CD4-positive, alpha-beta T cell treated with Interleukin-2 at 100 ng/mL for 4 hours (primary cell): ENCODE measurements at places on chromosomes 6 and 20.

- no peak for DNase-seq
Observed at GRCh38 chr6:38796850-38797249, 81.7 kb downstream of the DNAH8 start.

DNA sequence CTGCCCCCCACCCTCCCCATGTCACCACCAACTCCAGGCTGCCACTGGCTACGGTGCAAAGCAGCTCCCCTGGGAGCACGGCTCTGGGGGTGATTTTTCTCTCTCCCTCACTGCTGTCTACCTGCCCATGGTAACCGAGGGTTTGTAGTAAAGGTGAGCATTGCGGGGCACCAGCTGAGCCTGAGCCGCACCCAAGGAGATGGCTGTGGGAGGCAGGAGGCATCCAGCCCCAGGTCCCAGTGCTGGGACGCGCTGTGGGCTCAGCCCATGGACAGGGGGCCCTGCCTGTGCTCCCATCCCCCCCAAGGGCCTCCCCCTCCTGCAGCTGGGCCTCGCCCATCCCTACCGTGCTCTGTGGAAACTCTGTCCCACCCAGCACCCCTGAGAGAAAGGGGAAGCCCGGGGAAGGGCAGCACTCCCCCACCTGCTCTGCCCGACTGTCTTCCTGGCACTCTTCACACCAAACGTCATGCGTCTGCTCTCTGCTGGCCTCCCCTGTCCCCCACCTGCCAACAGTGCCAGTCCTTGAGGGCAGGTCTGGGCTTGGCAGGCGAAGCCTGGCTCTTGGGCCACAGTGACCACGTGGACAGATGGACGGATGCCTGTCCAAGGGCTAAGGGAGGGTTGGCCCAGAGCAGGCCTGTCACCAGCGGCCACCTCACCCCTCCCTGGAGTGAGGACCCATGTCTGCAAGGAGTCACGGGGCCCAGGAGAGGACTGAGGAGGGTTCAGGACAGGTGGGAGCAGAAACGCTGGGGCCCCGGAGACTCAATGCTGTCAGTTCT lies 3.8 kb upstream of the CHRNA4 start:
- DNase-seq = no peak

DNA sequence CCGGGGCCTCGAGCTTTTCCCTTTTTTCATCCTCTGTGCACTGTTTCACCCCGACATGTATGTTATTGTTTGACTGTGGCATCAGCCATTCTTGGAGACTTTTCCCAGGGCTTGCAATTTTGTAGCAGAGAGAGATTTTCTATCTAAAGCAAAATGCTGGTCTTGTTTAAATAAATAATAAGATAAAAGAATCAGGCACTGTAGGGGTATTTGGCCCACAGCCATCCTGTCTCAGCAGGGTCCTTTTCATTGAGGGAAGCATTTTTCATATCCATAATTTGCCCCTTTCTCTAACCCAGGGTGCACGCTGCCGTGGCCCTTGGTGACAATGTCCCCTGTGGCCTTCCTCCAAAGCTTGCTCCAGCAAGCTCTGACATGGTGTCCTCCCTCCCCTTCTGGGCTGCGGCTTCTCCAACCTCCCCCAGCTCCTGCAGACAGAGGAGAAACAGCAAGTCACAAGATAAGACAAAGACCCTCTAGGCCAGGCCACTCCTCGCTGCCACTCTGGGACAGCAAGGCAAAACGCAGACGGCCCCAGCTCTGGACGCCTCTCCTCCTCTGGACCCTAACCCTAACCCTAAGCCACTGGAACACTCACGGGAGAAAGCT lies 117.6 kb downstream of the MYLK4 start:
- DNase-seq = no peak

DNA sequence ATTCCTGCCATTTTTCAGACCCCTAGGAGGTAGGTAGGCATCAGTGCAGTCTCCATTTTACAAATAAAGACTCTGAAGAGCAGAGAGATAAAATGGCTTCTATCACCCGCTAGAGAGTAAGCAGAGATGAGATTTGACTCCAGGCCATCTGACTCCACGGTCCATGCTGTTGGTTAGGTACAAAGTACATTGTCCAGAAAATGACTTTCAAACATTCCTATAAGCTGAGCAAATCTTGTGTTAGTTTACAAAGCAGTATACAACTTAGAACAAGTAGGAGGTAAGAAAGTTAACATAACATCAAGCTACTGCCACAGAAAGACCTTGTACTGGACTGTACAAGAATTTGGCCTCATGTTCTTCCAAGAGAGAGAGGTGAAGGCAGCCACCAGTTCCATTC lies 14.9 kb downstream of the BTN1A1 start:
- DNase-seq = no peak

DNA sequence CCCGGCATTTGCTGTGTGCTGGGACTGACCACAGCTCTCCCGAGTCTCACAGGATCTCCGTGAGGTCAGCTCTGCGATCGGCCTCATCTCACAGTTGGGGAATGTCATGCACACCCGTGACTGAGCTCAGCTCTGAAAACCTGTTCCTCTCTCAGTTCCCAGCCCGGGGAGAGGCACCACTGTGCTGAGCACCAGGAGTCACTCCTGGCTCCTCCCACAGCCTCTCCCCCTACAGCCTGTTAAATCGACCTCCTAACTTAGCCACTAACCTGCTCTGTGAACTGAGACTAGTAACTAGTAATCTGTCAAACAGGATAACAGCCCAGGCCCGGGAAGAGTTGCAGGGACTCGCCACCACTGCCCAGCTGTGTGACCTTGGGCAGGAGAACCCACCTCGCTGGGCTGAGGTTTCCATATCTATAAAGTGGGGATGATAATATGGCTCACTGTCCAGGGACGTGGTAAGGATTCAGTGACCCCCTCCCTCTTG lies 20.1 kb upstream of the NOL4L start:
- DNase-seq = no peak

GRCh38 chr20:46688151-46689081 lies 828 bp downstream of the TP53RK start:
- no peak for DNase-seq

- no peak for DNase-seq
Observed at GRCh38 chr6:45438849-45439406, 61.2 kb upstream of the SUPT3H start.

DNA sequence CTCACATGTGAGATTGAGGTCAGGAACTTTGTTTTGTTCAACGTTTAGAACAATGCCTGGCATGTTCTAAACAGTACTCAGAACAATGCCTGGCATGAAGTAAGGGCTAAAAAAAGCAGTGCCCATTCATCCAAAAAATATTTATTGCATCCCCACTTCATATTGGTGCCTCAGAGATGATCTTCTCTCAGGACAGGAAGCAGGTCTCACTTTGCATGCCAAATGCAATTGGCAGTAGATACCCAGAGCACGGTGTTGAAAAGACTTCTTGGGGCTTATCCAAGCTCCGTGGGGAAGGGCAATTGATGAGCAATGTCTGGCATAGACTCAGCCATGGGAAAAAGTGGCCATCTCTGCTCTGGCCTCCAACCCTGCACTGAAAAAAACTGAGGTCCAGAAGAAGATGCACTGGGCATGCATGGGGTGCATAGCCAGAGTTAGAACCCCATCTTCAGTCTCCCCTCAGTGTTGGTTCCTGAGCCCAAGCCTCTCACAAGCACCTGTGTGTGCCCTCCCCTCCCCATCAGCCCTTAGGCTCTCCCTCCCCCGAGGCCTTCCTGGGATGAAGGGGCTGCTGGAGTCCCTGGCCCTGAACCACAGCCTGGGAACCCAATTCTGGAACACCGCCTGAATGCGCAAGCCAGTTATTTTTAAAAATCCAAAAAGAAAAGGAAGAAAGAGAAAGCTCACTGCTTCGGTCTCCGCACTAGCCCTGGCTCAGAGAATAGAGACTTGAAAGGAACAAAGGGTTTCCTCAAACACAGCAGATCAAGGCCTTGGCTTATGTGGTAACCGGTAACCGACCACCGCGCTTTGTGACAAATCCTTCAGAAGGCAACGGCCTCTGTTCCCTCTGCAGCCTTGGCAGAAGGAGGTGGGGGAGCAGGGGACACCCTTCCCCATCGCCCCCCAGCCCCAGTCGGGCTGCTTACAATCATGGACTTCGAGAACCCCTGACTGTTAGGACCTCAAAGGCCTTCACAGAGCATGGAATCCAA lies 78.5 kb upstream of the SIRPA start:
- DNase-seq = no peak

DNA sequence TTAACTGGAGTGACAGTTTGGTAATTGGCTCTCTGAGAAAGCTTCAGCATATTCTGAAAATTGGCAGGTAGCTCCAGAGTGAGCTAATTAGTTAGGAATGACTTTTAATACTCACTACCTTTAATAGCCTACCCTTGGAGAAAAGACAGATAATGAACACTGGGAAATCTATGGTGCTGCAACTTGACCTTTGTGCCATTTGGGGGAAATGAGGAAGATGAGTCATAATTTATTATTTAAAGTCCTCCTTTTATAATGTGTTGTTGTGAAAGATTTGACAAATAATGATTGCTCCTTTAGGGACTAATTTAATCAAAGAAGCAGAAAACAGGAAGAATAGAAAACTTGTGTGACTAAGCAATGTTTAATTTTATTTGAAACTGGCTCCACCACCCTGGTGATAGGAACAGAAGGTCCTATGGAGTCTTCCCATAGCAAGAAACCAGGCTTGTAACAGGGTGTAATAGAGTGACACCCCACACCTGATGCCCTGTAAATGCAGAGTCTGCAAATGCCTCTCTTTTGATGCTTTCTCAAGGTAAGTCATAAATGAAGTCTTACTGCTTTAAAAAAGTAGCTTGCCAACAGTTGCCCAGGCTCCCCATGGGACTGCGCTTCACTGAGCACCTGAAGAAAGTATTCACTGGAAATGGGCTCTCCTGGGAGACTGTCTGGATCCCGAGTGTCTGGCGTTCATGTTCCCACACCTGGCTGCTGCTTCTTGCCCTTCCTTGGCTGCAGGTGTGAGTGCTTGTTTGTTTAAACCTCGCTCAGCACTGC lies 134.4 kb downstream of the LRRC1 start:
- no peak for DNase-seq

- no peak for DNase-seq
Observed at GRCh38 chr6:40764726-40765125, 177.6 kb upstream of the LRFN2 start.

GRCh38 chr6:36135053-36135731 lies 4.9 kb downstream of the MAPK13 start:
- no peak for DNase-seq

- no peak for DNase-seq
Observed at GRCh38 chr6:168319279-168320111, at the start of gene DACT2. Gene DACT2, minus strand, starts transcription at chr6:168319777. Its CDS starts 144 bp downstream, at chr6:168319633.

- no peak for DNase-seq
Observed at GRCh38 chr6:20879526-20879925, 345.3 kb downstream of the CDKAL1 start.

DNA sequence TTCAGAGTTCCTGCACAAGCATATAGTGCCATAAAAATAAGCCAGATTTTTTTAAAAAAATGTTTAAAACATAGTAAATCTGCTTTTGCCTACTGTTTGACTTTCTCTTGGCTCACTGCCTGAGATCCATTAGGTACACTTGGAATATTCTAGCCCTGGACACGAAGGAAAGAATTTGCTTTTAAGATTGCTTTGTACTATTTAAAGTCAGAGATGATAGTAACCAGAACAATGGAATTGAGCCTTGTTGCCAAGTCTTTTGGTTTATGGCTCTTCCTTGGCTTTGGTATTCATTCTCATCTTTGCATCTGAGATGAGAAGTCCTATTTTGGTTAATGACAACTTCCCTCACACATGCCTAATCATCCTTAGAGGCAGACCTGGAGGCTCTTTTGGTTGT lies 32.4 kb downstream of the CNR1 start:
- DNase-seq = no peak

DNA sequence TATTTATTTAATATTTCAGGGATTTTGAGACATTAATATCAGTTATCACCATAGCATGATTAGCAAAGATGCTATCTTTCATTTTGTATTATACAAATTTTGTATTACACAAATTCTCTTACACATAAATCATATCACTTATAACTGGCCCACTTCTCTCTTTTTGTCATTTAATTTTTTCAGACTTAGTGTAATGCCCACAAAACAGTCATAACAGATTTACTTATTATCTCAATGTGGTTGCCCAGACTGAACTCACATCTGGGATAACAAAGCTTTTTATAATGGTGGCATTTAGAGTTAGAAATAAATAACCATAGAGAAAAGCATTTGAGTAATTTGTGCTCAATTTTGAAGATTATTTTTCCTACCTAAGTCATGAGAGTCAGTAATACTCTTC lies 148.3 kb downstream of the TFAP2B start:
- no peak for DNase-seq

DNA sequence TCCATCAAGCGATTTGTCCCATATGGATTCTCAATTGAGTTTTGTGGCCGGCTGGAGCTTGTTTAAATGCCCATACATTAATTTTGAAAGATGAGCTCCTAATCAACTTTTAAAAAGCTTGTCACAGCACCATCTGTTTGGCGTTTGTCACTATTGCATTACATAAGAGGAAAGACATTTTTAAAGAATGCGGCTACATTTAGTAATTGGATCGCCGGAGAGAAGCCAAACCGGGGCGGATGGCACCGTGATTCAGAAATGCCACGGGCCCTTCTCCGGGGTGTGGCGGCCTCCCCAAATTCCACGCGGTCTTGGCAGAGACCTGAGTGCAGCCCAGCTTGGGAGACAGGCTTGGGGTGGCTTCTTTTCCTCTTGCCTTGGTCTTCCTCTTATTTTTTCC lies 67.7 kb upstream of the ZNFX1 start:
- DNase-seq = no peak

DNA sequence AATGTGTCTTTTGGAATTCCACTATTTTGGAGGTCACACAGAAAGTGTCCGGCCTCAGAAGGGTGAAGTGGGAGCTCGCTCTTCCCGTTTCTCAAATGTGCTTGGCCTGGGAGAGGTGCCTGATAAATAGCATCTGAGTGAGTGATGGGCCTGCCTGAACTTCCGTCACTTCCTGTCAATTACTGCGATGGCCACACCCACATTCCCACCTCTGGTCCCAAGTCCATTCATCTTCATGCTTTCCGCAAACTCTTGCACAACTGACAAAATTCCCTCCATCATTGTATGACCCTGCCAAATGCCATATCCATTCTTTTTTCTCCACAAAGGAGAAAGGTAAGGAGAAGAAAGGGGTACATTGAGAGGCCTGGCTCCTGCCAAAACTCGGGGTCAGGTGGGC lies 169.0 kb downstream of the QKI start:
- DNase-seq = no peak

GRCh38 chr6:20979076-20979475 lies 444.8 kb downstream of the CDKAL1 start:
- no peak for DNase-seq

DNA sequence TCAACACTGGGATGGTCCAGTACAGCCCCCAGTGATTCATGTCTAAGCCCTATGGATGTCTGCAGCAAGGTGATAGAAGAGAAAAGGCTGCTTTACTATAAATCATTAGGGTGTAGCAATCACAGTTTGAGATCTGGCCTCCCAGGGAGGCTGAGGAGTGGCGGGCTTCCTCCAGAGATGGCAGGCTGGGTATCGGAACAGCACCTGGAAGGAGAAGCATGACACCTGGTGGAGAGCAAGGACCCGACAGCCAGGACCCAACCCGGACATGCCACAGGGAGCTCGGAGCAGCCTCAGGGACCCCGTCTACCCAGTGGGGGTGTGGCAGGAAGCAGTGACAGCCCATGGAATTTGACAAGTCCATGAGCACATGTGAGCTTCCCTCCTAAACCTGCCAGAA lies 114.8 kb upstream of the CD93 start:
- DNase-seq = no peak
